Central memory CD4-positive, alpha-beta T cell (primary cell): ENCODE measurements at places on chromosomes 7 and 10.

DNA sequence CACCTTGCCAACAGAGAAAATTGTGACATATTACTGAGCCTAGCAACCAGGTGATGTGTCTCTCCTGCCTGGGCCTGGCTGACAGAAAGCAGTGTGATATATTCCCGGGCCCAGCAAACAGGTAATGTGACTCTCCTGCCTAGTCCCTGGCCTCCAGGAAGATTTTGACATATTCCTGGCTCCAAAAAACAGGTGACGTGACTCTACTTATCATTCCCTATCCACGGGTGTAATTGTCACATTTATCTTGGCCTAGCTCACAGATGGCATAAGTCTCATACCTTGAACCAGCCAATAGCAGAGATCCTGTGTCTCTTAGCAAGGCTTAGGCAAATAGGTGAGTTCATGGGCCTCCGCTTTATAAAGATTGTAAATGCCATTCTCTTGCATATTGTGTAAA, 49.6 kb upstream of the ZNF680 start:
- no peak for DNase-seq

- no peak for DNase-seq
Measured at GRCh38 chr10:10530313-10530712, 487.4 kb upstream of the CELF2 start.

DNA sequence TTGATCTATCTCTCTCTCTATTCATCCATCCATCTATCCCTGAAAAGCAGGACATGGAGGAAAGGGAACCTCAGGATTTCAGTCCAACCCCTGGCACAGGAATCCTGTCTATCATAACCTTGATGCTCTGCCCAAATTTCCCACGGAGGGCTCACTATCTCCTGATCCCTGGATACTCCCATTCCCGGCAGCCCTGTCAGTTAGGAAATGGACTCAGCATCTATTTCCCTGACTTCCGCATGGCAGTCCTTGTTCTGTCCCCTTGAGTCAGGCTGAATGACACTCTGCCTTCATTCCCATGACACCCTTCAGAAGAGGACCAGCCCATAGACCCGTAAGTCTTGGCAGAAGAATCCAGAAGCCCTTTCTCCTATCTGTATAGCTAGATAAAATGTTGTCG, 77.7 kb downstream of the VWA2 start:
- no peak for DNase-seq

GRCh38 chr10:44033008-44033407, 351.9 kb downstream of the CXCL12 start:
- no peak for DNase-seq

DNA sequence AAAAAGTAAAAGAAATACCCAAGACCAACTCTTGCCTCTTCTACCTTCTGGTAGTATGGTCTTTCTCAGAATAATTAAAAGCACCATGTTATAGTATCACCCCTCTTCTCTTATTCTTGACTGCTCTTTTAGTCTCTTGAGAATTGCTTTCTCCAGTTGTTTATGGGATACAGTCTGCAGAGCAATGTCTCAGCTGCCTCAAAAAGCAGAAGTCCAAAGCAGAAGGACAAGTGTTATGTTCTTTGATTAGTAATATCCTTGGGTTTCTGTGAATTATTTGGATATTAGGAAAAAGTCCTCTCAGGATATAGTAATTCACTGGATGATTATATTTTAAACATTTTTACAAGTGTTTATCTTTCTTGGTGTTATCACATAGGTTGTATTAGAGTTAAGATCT, 7.4 kb downstream of the TAS2R41 start:
- DNase-seq = no peak

DNA sequence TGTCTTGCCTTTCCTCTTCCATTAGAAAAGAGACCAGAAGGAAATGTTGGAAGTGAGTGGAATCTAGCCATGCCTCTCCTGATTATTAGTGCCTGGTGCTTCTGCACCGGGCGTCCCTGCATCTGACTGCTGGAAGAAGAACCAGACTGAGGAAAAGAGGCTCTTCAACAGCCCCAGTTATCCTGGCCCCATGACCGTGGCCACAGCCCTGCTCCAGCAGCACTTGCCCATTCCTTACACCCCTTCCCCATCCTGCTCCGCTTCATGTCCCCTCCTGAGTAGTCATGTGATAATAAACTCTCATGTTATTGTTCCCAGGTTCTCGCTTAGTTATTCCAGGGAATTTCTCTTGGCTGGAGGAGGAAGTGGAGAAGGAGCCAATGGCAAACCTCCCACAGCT, 4.2 kb downstream of the TMEM176A start:
- DNase-seq = no peak

- DNase-seq = no peak
Measured at GRCh38 chr10:24215196-24215595, 6.3 kb downstream of the KIAA1217 start.

DNA sequence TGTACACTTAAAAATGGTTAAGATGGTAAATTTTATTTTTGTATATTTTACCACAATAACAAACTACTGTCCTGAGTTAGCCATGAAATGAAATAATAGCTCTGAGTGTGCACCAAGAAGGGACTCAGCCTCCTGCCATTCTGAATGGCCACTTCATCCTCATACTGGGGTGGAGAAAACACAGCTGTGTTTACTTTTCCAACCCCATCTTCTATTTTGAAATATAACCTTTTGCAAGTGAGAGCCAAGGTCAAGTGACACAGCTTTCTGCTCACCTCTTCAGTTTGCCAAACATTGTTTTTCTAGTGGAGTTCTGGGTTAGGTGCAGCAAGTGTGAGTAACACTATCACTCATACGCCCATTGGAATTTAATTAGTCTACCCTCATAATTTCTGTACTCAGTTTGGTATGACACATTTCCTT, 107.4 kb upstream of the GLCCI1 start:
- DNase-seq = no peak

DNA sequence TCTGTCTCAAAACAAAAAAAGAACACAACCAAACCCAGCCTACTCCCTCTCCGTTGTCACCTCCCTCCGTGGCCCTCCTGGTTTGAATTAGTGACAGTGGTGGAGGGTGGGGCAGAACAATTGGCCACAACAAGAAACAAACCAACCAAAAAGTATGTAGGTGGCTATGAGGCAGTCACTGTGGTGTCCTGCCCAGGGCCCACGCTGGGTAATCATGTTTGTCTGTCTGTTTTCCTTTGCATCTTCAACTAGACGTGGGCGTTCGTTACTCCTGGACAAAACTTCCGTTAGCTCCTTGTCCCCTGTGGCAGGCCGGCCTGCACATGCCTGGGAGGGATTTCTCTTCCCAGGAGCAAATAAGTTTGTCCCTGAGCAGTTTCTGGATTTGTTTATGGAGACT, 78.4 kb downstream of the XRCC2 start:
- DNase-seq = no peak
